ENCODE measurements at places on chromosomes 4 and X. TPM values are rescaled to one million over a fixed set of nuclear protein-coding genes. Genes with fewer than 3 reads are reported as not detected.

The BMPR1B gene
- total RNA-seq = 1.8 TPM

The C4orf46 gene
- total RNA-seq = 3.4 TPM

The ADH1B gene
- total RNA-seq = 110 TPM

The SLIT2 gene
- total RNA-seq = 8.5 TPM

The C4orf50 gene
- total RNA-seq = 0.02 TPM

The SLC6A14 gene
- not detected for total RNA-seq

DNA sequence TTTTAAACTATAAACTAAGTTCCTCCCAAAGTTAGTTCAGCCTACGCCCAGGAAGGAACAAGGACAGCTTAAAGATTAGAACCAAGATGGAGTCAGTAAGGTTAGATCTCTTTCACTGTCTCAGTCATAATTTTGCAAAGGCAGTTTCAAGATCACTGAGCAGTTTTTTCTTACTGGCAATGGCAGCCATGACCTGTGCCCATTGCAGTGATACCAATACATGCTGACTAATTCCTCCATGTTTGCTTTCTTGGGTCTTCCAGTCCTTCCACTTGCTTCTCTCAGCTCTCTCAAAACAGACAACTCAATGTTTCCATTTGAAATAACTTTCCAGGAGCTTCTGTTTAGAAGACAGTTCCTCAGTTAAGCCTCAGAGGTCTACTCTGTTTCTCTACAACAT, 79.5 kb downstream of the PCDH18 start:
- DNase-seq = no peak

GRCh38 chr4:25401066-25401465, 24.0 kb downstream of the ANAPC4 start:
- no peak for DNase-seq

GRCh38 chrX:39903343-39903742, 194.4 kb downstream of the BCOR start:
- no peak for DNase-seq

GRCh38 chr4:110364911-110365520, 110.9 kb upstream of the ENPEP start:
- no peak for DNase-seq

DNA sequence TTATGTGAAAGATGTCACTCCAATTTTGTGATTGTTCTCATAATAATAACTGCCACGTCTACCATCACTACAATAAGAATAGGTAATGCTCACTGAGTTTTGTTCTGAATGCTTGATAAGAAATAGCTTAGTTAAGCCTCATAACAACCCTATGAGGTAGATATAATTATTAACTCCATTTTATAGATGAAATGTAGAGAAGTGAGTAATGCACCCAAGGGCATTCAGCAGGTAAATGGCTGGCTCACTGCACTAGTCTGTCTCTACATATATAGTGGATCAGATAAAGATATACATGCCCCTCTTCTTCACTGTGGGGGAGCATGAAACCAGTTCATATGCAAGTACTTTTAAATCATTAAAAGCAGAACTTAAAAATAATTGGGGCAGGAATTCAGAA, 65.8 kb upstream of the SLC4A4 start:
- DNase-seq = no peak

DNA sequence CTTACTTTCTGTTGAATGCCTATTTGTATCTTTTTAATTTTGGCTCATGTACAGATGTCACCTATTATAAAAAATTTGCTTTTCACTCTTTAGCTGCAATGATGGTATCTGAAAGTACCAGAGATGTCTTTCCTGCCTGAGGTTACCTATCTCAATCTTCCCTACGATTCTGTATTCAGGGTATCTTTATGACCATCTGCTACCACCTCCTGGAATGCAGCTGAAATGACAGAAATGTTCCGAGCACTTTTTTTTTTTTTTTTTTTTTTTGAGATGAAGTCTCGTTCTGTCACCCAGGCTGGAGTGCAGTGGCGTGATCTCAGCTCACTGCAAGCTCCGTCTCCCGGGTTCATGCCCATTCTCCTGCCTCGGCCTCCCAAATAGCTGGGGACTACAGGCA, 136.4 kb downstream of the REPS2 start:
- DNase-seq = no peak

DNA sequence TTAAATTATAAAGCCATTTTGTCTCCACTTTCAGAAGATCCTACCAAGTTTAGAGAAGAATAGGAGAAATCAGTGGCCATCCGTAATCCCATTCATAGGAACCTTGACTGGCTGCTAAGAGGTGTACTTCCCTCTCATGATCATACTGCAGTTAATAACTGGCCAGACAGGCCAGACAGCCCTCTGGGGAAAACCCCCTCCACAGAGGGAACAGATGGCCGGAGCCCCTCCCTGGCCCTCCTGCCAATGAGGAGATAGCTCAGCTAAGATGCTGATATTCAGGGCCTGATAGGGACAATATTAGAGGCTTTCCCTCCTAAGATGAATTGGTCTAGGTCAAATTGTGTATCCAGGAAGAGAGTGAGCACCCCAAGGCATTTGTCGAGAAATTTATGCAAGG, 200.0 kb upstream of the MAOA start:
- no peak for DNase-seq

DNA sequence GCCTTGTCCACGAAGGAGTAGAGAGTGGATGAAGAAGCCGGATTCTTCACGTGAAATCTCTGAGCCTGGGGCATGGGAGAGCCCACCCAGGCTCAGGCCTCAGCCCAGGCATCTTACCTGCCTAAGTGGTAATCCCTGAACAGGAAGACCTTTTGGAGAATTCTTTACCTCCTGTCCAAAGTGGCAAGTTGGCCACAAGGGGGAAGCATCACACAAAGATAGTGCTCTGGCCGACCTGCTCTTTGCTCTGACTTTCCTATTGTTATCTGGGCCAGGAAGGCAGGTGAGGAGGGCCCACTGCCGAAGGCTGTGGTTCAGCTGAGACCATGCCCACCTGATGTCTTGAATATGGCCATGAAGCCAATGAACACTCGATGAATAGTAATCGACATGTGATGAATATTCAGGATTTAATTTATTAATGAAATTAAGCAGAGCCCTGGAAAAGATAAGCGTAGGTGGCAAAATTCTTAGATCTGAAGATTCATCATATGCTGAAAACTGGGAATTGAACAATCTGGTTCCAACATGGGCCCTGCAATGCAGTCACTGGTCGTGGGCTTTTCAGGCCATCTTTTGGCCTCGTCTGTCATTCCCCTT, 93.8 kb downstream of the PDGFRA start:
- DNase-seq = peak; percentile 47

GRCh38 chr4:86895692-86896488, 3.7 kb upstream of the C4orf36 start:
- DNase-seq = no peak

Measured in left ventricle myocardium superior (tissue), 1 donor.